ENCODE measurements at places on chromosomes 5 and 9.

GRCh38 chr9:104075801-104076753 is 18.0 kb upstream of the SMC2 start:
- DNase-seq: no peak

DNA sequence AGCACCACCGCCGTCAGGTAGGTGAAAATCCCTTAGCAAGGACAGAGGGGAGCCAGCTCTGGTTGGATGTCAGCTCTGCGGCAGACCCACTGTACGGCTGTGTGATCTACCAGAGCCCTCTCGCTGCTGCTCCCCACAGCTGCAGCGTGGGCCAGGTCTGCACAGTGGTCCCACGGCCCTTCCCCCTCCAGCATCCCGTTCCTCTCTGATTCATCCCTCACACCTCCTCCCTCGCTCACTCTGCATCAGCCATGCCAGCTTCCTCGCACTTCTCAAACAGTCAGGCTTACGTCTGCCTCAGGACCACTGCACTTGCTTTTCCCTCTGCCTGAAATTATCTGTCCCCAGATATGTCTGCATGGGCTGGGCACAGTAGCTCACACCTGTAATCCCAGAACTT is 26.6 kb upstream of the CFAP157 start:
- DNase-seq: no peak

GRCh38 chr5:38653389-38653788 is 96.9 kb upstream of the LIFR start:
- DNase-seq: no peak

DNA sequence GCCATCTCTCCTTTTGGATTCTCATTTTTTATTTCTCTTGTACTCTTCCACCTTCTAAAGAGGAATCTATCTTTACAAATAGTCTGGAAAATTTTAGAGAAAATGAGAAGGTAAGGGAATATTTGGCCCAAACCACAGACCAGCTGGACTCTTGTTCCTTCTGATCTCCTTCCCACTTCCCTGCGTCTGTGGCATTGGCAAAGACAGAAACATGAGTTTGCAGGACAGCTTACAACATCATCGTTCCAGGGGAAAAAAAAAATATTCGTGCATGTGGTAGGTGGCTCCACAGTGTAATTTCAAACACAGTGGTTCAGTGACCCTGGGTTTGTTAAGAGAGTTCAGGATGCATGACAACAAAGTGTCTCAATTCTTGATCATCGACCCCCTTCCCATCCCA is 755.0 kb downstream of the DNAH5 start:
- no peak for DNase-seq

DNA sequence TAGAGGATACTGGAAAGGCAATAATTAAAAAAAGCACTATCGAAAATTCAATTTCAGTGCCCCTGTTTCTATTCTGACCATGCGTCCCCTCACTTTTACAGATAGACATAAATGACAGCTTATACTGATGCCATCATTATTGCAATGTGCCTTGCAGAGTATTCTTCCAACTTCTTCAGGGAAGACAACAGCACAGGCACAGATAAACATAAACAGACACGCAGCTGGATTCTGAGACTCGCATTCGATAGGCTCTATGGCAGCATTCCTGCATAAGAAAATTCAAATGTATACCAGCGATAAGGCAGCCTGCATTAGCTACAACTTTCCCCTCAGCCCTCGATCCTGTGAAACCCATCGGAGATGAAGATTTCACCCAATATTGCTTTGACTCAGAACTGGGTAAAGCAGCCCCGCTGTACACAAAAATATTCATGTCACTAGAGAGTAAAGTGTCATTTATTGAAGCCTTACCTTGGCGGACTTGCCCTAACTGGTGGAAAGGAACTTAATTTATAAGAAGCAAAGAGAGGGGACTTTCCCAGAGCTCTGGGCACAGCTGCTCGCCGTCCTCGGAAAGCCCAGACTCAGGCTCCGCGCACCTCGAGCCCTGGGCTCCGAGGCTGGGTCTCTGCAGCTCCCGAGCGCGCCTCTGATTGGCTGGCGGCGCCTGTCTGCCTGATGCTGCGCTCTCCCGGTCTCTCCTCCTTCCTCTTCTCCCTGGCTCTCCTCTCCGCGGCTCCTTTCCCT is at the start of gene CDH18:
Gene CDH18 (minus strand): TSS at position 589 of the 750 bp plus-strand sequence. CDS start 149,214 bp downstream, outside the sequence.
- DNase-seq: no peak

DNA sequence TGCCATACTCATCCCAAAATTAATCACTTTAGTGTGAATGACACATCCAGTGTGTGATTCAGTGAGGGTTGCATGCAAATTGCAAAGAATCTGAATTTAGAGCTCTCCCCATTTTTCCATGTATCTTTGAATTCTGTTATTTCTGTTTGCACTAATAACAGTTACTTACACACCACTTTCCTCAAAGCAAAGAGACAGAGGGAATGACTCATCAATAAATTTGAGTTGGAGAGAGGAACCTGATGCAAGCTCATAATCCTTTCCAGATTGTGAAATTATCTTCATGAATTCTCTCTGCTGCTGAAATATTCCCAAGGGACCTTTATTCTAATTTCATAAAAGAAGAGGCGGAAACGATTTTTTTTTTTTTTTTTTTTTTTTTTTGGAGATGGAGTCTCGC is 204.8 kb downstream of the CDH9 start:
- DNase-seq: no peak

GRCh38 chr9:129178568-129179382 is 714 bp upstream of the IER5L start:
- DNase-seq: no peak

DNA sequence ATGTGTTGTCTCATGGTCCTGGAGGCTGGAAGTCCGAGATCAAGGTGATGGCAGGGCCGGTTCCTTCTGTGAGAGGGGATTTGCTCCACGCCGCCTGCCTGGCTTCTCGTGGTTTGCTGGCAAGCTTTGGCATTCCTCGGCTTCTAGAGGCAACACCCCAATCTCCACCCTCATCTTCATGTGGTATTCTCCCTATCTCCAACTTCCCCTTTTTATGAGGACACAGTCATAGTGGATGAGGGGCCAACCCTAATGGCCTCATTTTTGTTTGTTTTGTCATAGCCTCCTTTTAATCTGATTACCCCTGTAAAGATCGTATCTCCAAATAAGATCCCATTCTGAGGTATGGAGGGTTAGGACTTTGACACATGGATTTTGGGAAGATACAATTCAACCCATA is 41.7 kb upstream of the CLK4 start:
- no peak for DNase-seq

DNA sequence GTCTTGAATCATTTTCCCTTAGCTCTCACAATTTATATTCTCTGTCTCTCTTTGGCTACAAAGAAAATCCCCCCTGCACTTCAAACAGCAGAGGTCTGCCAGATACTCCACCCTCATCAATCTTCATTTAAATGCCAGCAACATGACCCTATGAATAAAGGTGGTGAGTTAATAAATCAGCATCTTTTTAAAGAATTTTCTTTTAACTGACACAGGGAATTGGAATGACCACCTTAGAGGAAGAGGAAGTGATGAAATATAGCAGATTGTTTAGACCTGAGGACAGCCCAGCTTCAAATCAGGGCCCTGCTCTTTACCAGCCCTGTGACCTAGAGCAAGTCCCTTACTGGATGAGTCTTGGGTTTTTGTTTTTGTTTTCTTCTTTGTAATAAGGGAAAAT is 223.1 kb upstream of the PAPPA start:
- no peak for DNase-seq

- no peak for DNase-seq
These were observed 56.2 kb downstream of the ANGPTL2 start for GRCh38 chr9:127066060-127066850.

DNA sequence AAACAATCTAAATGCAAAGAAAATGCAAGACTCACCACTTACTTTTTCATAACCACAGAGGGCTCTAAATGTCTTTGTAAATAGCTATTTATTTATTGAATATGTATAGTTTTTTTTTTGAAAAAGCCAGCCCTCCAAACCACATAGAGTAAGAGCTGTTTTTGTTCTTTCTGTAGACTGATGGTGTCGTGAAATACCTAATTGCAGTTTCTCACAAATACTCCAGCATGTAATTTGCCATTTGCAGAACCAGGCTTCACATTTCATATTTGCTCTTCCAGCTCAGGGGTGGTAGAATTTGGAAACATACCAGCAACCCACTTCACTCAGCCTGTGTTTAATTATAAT is 159.8 kb downstream of the TMC1 start:
- DNase-seq: no peak

DNA sequence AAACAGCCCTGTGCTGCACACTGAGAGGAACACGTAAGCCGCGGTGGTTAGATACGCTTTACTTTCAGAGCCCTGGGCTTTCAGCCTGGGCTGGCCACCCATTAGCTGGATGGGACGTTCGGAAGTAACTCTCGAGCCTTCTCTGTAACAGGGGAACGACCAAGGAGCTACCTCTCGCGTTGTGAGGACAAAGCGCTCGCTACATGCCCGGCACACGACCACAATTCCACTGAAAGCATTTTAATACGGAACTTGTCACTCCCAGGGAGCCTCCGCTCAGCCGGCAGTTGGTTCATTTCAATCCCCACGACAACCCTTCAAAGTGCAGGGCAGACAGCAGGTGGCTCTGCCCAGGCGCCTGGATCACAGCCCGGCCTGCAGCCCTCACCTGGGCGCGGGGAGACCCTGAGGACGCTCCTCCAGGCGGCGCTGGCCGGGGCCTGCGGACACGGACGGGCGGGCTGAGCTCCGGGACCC is 368 bp downstream of the SURF1 start:
- no peak for DNase-seq

DNA sequence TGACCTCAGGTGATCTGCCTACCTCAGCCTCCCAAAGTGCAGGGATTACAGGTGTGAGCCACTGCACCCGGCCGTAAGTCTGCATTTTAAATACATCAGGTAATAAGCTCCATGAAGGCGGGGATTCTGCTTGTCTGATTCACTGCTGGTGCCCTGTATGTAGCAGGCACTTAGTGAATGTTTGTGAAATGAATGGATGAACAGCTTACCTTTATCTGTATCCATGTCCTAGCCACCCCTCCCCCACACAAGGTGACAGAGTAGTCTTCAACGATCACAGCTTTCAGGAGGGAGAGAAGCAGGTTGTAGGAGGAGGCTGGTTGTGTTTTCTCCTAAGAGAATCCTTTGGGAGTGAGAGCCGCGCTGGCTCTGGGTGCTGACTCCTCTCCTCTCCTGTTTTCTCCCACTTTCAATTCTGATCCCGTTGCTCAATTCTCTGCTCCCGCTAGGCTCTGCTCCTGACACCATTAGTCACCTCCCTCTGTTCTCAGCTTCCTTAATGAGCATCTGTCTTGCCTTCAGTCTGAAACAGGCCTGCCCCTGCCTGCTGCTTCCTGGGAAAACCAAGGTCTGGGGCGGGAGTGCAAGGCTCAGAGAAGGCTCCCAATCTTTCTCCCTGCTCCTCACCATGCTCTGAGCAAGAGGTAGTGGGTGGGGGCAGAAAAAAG is 88.8 kb upstream of the CTNNA1 start:
- DNase-seq: no peak

DNA sequence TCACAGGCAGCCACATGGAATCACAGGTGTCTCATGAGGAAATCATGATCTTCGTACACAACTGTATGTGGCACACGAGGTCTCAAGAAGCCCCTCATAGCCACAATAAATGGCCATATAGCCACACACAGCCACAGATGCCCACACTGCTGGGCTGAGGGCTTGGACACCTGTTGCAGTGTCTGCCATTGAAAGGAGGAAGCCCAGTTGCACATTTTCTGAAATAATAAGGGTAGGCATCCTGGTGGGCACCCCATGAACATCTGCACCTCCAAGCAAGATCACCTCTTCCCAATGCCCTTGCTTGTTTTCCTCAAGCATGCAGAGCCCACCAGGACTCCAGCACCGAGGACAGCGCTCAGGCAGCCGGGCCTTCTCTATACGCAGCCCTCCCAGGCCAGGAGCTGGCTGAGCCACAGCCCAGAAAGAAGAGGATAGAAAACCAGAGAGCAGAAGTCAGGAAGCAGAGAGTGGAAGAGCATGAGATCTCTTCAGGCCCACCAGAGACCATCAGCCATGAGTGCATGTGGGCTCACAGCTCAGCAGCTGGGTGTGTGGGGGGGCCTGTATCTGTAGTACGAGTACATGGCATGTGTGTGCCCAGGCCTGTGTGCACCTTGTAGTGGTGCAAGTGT is 1.0 kb upstream of the ACSL6 start:
- DNase-seq: no peak

- DNase-seq: no peak
These were observed 10.6 kb downstream of the SPINK4 start for GRCh38 chr9:33250458-33250995.

- no peak for DNase-seq
These were observed 27.6 kb downstream of the NEURL1B start for GRCh38 chr5:172668594-172669071.

DNA sequence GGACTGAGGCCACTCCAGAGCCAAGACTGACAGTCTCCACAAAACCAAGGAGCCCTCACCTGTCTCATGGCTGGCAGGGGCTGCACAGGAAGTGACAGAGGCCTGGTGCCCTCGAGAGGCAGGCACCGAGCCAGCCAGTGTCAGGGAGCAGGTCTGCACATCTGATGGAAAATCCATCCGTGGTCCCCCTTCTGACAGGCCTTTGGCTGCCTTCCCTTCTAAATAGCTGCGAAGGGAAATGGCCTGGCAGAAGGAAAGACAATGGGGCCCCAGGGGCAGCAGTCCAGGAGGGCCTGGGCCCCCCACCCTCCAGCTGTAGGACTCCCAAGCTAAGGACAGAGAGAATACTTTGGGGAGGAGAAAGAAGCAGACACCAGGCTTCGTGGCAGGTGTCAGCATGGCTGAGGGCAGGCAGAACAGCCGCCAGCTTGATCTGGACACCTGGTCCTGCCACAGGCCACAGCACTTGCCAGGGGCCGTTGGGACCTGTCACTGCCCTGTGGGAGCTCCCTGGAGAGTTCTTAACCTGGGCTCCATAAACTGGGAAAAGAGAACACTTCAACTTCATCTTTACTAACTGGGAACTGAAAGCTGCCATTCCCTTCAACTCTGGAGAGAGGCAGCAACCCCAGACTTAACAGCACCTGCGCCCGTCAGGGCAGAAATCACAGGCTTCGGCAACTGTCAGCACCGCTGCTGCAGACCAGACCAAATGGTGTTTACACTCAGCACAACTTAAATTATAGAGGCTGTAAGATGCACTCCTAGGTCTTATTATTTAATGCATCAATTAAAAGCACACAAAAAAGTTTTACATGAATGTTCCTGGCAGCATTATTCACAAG is 22.0 kb downstream of the ADAMTS2 start:
- DNase-seq: no peak

DNA sequence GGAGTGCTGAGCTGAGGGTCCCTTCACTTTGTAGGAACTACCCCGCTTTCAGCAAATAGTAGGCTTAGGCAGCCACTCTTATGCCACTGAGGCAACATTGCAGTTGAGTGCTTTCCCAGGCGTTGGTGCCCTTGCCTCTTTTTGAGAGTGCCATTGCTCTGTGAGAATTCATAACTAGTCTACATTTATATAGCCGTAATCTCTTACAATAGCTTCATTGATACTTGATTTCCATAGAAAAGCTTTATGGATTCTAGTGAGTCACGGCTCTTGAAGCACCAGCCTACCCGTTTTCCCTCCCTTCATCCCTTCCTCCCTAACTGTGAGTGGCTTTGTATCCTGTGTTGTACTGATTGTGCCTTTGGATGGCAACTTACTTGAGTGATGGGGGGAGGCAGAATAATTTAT is 283.9 kb downstream of the AOPEP start:
- DNase-seq: no peak

GRCh38 chr5:1985781-1986180 is 103.1 kb upstream of the IRX4 start:
- DNase-seq: no peak
